ENCODE measurements at places on chromosomes 6 and 20.

DNA sequence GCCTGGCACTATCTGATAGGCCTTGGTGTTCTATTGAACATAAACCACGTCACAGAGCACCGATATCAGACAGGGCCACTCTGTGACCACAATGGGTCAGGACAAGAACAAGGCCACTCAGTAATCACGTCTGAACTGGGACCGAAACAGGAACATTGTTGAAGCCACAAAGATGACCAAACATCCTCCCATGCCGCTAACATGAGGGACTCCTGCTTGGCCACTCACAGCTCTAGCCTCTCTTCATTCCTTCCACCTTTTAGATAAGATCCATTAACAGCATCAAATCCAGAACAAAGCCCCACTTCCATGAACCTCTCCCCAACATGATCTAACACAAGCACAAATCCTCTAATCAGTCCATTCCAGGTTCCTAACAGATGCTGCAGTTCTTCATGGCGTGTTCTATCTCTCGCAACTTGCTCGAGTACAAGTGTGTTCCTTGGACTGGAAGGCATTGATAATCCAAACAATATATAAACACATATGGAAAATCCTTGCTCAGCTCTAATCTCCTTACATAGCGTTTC is 7.4 kb downstream of the SIRT5 start:
- DNase-seq = no peak

- no peak for DNase-seq
Observed at GRCh38 chr6:95544517-95545225, 32.7 kb upstream of the MANEA start.

- DNase-seq = no peak
Observed at GRCh38 chr6:133906050-133906449, 17.1 kb downstream of the TCF21 start.

- no peak for DNase-seq
Observed at GRCh38 chr20:8536262-8536618, 404.2 kb downstream of the PLCB1 start.

GRCh38 chr6:159163901-159164370 is 5.3 kb upstream of the FNDC1 start:
- DNase-seq = peak; percentile 62

- no peak for DNase-seq
Observed at GRCh38 chr6:28766426-28766825, 157.4 kb downstream of the TRIM27 start.

DNA sequence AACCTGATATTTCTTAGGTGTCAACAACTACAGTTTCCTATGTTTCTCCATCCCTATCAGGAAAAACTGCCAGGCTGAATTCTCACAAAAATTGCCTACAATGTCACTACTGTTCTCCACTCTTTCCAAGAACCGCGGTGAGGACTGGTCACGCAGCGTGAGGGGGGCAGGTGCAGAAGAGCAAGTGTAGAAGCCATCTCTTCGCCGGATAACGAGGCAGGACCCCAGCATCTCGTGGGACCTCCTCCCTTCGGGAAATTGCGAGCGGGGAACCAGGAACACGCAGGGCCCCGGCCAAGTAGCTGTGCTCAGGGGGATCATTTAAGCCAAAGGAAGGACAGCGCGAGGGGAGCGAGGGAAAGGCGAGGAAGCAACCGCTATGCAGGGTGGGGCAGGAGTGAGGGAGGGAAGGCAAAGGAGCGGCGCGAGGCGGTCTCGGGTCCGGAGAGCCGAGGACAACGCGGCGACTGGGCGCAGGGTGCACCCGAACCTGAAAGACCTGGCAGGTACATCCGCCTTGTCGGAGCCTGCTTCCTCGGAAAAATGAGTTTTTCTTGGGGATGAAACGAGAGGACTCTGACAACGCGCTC is 559 bp downstream of the APMAP start:
- DNase-seq = peak; percentile 37

DNA sequence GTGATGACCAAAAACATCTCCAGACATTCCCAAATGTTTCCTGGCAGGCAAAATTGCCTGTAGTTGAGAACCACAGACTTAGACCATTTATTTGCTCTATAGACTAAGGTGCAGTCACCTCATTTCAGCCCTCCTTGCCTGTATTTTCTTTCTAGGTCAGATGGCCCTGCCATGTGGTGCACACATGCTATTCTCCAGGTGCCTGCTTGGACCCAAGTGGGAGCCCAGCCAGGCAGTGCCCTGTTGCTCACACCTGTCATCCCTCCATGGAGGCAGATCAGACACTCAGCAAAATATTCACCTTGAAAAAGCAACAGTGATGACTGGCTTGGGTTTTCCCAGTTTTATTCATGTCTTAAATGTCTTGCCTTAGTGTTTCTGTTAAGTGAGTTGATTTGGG is 311.4 kb downstream of the TFAP2C start:
- DNase-seq = no peak

DNA sequence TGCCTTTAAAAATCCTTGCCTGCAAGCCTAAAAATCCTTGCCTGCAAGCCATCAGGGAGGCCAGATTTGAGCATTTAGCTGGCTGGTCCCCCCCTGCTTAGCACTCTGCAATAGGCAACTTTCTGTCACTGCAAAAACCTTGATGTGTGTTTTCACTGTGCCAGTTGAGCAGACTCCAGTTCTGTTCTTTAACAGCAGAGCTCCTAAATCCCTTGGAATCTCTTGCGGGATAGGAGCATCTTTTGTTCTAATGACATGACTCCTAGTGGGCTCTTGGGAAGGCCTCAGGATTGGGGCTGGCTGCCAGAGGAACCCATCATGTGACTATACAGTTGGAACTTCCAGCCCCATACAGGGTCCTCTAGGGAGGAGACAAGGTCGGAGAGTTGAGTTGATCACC is 50.4 kb downstream of the FAM184A start:
- no peak for DNase-seq

DNA sequence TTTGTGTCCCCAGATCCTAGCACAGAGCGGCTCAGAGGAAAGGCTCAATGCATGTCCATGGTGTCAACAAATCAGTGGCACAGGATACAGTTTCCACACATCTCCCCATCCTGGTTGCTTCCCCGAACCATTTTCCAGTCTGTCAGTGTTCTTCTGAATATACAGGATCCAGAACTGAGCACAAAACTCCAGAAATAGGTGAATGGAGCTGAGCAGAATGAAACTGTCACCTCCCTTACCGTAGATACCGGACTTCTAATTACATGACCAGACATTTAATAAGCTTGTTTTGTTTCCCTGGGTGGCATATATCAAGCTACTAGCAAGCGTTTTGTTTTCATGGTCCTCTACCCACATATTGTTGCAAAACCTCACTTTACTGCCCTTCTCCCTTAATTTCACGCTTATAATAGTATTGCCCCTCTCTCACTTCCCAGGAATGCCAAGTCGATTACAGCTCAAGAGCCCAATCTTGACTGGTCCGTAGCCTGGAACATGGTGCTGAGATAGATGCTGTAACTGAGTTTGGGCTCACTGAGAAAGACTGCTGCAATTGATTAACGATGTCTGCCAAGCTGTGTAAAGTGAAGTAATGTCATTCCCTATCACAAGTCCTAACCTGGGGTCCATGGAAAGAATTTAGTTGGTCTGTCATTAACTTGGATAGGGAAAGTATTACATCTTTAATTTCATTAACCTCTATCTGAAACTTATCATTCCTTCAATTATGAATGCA is 12.0 kb upstream of the SCRT2 start:
- DNase-seq = no peak

GRCh38 chr6:117540670-117541069 is 58.2 kb downstream of the DCBLD1 start:
- DNase-seq = no peak

DNA sequence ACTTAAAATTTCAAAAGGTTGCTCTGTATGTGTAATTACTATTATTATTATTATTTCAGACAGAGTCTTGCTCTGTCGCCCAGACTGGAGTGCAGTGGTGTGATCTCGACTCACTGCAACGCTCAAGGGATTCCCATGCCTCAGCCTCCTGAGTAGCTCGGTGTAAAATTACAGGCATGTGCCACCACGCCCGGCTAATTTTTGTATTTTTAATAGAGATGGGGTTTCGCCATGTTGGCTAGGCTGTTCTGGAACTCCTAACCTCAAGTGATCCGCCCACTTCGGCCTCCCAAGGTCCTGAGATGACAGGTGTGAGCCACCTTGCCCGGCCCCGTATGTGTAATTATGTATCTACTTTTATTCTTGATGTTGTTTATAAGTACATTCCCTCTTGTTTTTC is 65.3 kb upstream of the ZNF217 start:
- DNase-seq = no peak

GRCh38 chr6:30238178-30238795 is 25.1 kb upstream of the TRIM26 start:
- DNase-seq = peak; percentile 40

GRCh38 chr20:36310215-36310981 is 4.3 kb downstream of the DLGAP4 start:
- no peak for DNase-seq

GRCh38 chr20:13443690-13444089 is 195.0 kb downstream of the TASP1 start:
- no peak for DNase-seq

DNA sequence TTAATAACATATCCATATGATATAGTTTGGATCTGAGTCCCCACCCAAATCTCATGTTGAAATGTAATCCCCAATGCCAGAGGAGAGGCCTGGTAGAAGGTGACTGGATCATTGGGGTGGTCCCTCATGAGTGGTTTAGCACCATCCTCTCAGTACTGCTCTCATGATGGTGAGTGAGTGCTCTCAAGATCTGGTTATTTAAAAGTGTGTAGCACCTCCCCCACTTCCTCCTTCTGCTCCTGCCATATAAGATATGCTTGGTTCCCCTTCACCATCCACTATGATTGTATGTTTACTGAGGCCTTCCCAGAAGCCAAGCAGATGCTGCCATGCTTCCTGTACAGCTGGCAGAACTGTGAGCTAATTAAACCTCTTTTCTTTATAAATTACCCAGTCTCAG is 22.9 kb downstream of the IRF4 start:
- no peak for DNase-seq

DNA sequence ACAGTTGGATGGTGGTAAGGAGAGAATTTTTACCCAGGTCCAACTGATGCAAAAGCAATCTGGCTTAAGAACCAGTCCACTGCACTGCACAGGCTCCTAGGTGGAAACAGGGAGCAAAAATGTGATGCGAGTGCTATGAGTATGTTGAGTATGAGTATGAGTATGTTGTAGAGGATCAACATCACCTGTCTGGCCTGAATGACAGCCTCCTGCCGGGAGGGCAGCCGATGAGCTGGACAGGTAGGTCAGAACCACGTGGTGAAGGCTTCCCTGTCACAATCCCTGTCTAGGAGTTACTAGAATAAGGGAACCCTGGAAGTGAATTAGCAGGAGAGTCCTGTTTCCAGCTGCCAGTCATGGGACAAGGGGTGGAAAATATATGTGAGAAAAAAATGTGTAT is 44.3 kb upstream of the SNX9 start:
- no peak for DNase-seq

DNA sequence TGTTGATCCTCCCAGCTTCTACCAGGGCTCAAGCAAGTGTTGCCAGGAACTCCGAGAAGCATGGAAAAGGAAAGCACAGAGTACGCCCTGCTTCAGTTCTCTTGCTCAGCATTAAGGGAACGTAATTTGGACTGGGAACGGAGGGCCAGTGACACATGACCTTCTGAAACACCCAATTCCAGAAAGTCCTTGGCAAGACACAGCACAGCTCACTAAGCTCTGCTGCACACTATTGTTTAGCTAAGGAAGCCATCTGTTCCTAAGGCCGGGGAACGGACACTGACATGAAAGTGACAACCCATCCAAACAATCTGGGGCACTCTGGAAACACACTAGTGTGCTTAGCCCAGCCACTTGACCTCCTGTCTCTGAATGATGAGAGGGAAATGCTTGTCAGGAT is 56.9 kb upstream of the NXT1 start:
- no peak for DNase-seq

GRCh38 chr20:1806456-1806855 is 88.8 kb upstream of the SIRPA start:
- no peak for DNase-seq

DNA sequence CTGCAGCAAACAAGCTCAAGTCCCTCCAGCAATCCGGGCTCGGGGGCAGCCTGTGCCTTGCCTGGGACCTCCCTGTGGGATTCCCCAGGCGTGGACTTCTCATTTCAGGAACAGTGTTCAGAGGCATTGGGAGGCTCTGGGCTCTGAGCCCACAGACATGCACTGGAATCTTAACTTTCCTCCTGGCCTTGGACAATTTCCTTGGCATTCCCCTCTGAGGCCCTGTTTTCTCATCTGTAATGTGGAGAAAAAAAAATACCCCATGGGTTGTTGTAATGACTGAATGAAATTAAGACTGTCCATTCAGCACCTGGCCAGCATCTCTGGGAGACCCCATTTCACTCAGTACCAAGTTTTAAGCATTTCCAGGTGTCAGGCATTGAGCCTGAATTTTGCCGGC is 17.6 kb downstream of the BPIFB4 start:
- DNase-seq = no peak

GRCh38 chr6:33905071-33905609 is 101.3 kb upstream of the MLN start:
- DNase-seq = no peak

DNA sequence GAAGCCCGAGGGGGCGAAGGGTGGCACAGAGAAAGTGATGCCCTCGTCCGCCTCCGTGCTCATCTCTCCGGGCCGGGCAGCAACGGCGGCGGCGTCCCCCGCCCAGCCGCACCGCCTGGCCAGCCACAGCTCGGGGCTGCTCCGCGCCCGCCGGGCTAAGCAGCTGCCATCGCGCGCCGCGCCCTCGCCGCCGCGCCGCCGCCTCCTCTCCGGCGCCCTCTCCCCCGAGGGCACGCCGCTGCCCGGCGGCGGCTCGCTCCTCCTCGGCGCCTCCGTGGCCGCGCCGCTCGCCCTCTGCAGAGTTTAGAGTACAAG is 225 bp downstream of the MAP3K5 start:
- no peak for DNase-seq

DNA sequence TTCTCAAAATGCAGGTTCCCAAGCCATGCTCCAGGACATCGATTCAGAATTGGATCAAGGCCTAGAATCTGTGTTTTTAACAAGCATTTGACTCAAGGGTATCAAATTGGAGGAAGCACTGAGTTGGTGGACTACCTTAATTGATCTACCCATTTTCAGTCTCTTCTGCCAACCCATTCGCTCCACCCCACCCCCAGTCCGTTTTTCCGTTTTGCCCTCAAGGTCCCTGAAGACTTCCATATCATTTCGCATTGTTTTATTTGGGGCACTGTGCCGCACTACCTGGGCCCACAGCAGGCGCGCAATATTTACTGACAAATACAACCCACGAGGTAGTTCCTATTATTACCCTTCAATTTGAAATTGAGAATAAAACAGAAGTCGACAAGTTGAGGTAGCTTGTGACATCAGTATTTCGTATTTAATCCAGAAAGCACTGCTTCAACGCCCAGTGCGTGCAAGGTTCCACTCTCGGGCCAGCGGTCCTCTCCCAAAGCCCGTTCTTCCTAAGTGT is 557 bp upstream of the DHX35 start:
- no peak for DNase-seq

- no peak for DNase-seq
Observed at GRCh38 chr20:53834749-53835148, 235.6 kb downstream of the BCAS1 start.

- DNase-seq = no peak
Observed at GRCh38 chr20:20513720-20514119, 145.8 kb downstream of the INSM1 start.

GRCh38 chr6:118249680-118250079 is 298.4 kb upstream of the PLN start:
- DNase-seq = peak; percentile 2
